Activated CD4-positive, alpha-beta memory T cell treated with anti-CD3 and anti-CD28 coated beads for 36 hours (primary cell): ENCODE measurements at places on chromosomes 5 and 9.

DNA sequence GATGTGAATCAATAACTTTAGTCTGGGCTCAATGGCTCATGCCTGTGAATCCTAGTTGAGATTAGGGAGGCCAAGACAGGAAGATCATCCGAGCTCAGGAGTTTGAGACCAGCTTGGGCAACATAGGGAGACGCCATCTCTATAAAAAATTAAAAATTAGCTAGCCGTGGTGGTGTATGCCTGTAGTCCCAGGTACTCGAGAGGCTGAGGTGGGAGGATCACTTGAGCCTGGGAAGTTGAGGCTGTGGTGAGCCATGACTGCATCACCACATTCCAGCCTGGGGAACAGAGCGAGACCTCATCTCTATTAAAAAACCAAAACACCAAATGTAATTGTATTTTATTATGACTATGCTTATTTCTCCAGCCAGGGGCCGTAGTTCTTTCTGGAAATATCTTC, 69.6 kb upstream of the NR5A1 start:
- DNase-seq: no peak

GRCh38 chr5:103464835-103465484, 97.6 kb downstream of the NUDT12 start:
- DNase-seq: no peak

- DNase-seq: no peak
Observed at GRCh38 chr9:81628897-81629296, 60.5 kb downstream of the TLE1 start.

- DNase-seq: no peak
Observed at GRCh38 chr9:102497709-102498108, 497.4 kb upstream of the CYLC2 start.

DNA sequence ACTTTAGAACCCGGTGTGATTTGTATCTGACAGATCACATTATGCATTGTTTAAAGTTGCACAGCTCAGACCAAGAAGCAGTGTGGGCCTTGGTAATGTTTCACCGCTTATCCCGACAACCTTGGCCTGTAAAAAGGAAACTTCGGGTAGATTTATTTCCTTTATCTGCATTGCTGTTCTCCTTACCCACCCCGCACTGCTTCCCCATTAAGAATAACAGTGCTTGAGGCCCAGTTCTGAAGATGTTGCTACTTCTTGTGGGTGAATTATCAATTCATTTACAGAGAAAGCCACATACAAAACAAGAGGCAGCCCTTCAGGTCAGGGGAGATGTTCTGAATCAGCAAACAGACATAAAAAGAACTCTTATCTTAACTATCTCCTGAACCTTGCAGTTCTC, 8.4 kb downstream of the SMARCA2 start:
- DNase-seq: peak; percentile 53

GRCh38 chr5:91121347-91121993, 261.6 kb downstream of the ARRDC3 start:
- no peak for DNase-seq

DNA sequence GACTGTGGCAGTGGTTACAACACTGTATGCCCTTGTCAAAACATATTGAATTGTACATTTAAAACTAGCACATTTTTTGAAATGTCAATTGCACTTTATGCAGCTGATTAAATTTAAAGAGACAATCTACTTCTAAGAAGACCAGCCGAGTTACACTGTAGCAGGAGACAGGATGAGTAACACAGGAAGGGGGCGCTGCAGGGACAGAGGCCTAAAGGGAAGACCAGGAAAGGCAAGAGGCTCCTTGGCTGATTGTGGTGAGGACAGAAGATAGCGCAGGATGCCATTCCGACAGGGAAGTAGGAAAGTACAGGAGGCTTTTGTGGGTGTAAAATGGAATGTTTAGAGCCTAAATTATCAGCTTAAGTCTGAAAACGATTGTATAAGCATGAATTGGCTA, 28.2 kb upstream of the PPP2R2B start:
- DNase-seq: no peak

DNA sequence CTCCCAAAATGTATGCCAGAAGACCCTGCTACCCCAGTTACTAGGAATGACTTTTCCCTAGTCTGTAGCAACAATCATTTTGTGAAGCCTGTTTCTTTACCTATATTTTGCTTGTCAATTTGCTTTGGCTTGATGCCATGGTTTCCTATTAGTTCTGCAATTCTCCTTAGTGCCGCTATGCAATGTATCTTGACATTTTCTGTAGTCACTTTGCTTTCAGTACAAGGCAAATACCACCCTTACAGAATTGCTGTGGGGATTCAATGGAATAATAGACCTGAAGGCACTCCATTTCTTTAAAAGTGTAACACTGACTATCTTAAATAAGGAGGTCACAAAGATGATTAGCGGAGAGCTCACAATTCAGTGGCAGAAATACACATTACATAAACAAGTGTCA, 291.1 kb downstream of the NR2F1-AS1 start:
- DNase-seq: no peak

DNA sequence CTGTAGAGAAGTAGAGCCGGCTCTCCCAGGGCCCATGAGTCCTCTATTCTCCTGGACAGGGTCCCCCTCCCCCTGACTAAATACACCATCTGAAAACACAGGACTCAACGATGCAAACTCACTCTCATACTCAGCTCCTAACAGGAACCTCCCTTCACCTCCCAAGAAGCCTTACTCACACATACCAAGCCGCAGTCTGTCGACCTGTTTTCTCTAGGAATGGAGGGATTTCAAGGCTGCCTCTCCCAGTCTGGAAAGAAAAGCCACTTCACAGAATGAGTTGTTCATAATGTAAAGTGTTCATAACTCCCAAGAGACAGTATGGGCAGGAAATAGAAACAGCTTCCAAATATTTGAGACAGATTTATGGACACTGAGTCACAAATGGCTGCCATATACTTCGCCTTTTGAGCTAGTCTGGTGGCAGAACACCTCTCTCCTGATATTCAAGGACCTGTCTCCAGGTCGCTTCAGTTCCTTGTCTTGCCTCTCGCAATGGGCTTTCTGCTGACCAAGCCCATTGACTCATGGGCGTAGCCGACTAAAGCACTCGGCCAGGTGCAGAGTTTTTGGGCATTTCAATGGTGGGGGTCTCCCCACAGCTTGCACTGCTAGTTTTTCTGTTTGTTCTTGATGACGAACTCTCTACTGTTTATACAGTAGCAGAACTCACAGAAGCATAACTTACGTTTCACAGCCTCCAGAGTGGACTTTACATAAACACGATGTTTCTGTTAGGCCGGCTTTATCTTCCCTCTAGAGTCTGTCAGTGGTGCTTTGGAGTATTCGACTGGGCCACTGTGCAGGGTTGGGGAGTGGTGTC, 25.0 kb upstream of the IL17B start:
- DNase-seq: no peak

- DNase-seq: no peak
Observed at GRCh38 chr5:14410394-14411201, 171.0 kb upstream of the OTULINL start.

DNA sequence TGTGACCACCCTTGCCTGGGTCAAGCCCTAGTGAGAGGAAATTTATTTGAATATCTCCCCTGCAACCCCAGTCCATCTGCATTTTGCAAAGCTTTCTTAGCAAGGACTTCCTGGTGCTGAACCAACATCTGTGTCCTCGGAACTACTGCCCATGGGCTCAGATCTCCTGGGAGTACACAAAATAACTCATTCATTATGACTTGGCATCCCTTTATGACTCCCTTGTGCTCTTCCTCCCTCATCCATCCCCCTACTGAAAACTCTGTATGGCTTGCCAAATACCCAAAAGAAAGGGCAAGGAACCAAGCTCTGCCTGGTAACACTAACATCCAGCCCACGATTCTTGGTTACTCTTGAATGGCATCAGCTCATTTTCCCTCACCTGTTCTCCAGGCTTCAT, 368.5 kb downstream of the NTRK2 start:
- no peak for DNase-seq

DNA sequence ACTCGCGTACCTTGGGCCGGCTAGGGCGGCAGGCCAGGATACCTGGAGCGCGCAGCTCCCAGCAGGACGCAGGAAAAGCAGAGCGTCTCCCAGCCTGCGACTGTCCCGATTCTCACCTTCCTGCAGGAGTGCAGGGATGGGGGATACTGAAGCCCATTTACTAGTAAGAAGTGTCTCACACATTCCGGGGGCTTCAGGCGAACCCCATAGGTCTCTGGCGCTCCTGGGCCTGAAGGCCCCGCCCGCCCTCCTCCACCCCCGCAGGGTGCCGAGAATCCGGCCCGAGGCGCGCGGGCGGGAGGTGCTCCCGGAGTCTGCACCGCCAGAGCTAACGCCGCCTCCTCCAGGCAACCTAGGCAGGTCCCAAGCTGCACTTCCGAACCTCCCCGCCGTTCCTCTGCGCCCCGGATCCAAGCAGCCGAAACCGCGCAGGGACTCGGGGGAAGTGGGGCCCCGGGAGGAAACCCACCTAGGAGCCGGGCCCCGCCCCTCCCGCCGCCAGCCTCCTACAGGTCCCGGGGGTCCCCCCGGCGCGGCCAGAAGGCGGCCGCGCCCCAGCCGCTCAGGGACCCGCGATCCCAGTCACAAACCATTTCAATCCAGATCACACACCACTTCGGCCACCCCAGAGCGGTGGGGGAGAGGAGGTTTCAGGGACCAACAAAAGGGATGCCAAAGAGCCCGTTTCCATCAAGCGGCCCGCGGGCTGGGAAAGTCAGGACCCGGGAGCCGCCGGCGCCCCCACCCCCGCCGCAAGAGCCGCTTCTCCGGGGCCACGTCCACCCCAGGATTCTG, 1.2 kb downstream of the ROR2 start:
- peak; percentile 52 for DNase-seq

GRCh38 chr5:65818592-65818991, 96.6 kb downstream of the NLN start:
- DNase-seq: no peak

- no peak for DNase-seq
Observed at GRCh38 chr9:136014924-136015633, 53.9 kb upstream of the UBAC1 start.

DNA sequence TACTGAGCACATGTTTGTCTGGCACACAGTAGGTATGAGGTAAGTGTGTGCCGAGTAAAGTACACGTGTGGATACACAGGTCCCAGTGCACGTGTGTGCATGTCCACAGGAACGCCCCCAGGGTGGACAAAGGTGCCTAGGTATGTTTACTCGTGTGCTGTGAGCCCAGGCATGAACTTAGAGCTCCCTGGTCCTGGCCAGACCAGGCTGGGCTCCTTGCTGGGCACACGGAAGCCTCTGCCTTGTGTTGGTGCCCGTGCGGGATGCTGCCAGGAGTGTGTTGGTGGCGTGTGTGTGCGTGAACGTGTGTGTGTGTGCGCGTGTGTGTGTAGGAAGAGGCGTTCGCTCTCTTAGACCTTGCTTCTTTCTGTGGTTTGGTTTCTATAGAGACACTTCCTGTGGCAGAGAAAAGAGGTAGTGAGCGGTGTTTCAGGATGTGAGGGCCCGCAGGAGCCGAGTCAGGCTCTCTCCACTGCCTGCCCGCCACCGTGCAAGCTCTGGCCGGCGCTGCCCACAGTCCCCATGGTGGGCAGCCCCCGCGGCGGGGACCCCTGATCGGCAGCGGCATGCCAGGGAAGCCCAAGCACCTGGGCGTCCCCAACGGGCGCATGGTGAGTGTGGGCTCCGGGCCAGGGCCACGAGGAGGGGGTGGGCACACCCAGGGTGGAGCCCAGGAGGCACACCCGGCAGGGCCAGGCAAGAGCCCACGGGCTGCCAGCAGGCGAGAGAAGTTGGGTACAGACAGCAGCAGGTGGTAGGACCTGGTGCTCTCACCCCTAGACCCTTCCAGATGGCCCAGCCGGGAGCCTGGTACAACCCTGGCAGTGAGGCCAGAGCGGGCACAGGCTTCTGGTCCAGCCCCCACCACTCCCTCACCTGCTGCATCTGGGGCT, at the start of gene RGS14:
Gene RGS14, plus strand, starts transcription at position 466 of the 893 bp plus-strand sequence. Its CDS starts 101 bp downstream, at position 567.
- peak; percentile 77 for DNase-seq

DNA sequence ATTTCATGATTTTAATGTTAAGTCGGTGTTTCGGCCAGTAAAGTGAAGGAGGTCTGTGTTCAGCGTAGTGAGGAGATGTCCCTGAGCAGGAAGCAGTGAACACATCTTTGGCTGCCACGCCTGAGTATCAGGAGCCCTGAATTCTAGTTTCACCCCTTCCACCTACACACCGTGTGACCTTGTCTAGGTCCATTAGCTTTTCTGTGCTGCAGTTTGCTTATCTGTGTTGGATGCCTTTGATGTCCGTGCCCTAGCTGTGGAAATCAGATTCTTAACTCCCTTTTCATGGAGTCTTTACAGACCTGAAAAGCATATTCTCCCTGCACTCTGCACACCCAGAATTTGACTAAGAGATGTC, 601 bp downstream of the FBXO38 start:
- peak; percentile 36 for DNase-seq

- DNase-seq: no peak
Observed at GRCh38 chr5:59722874-59723273, 170.7 kb downstream of the PDE4D start.

DNA sequence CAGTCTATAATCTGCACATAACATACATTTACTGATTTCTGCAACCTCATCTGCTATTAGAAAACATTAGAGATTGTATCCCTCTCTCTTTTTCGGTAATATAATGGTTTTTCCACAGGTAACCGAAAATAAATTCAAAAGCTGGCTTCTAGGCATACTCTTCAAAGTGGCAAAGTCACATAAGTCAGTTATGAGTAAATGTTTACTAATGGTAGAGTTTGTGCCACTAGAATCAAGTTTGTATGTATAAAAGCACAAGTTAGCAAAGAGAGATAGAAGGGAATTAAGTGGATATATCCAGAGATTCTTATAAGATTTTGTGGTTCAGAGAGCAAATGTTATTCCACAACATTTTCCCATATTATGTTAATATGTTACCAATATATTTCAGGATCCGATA, 86.9 kb downstream of the MYO10 start:
- no peak for DNase-seq

GRCh38 chr5:175123542-175123941, 320.4 kb downstream of the DRD1 start:
- DNase-seq: no peak
